Cerebellar cortex (tissue), 1 donor: ENCODE measurements at places on chromosomes 4 and X.

DNA sequence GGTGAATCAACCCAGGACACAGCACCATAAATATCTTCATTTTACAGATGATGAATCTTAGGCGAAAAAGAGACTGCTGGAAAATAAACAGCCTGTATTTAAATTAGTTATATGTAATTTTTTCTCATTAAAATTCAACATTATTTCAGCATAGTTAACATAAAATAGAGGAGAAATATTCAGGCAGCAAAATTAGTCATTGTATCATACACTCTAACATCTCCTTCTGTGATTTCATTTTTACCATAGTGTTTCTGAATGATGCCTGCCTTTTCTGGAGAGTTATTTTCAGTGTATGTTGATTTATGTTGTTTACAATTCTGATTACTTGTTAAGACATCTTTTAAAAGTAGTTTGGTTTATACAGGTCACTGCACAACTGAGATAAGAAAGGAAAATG is 82.3 kb upstream of the KCNIP4 start:
- DNase-seq, result peak; percentile 7

- DNase-seq, result no peak
Measured at GRCh38 chr4:159160242-159160641, 57.4 kb downstream of the RAPGEF2 start.

DNA sequence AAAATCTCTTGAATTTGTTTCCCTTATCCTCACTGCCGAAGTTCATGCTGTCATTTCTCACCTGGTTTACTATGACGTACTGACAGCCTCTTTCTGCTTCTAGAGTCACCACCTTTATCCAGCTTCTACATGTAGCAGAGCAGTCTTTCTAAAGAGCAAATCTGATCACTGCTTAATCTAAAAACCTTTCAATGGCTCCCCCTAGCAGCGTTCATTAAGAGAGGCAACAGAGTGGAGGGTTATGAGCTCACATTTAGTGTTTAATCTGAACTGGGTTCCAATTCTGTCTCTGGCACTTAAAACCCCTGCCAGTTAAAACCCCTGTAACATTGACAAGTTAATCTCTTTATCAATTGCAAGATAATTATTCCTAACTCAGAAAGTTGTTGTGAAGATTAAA is 4.4 kb downstream of the RBPJ start:
- DNase-seq, result peak; percentile 64

- DNase-seq, result no peak
Measured at GRCh38 chr4:13329963-13330362, 154.2 kb downstream of the RAB28 start.

- DNase-seq, result peak; percentile 24
Measured at GRCh38 chr4:2127609-2128332, 68.6 kb downstream of the NAT8L start.

- no peak for DNase-seq
Measured at GRCh38 chr4:41399231-41399630, 138.7 kb upstream of the LIMCH1 start.

DNA sequence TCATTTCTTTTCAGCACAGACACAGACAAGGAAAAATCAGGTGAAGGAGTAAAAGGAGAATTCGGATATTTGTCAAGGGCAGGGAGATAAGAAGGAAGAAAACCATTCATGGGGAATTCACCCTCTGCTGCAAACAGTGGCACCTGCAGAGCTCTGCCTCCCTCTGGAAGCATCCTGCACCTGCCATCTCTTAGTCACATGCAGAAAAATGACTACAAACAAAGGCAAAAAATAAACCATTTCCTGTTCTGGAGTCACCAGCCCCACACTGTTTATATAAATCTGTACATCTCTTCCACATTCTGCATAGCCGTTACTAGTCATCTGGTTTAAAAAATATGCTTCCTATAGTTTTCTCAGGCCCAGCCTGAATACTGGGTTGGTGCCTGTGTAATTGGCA is 205.3 kb downstream of the ARAP2 start:
- no peak for DNase-seq

- DNase-seq, result no peak
Measured at GRCh38 chr4:31929676-31930345, 1209.6 kb downstream of the PCDH7 start.

GRCh38 chr4:146232131-146232722 is 17.9 kb downstream of the REELD1 start:
- no peak for DNase-seq

DNA sequence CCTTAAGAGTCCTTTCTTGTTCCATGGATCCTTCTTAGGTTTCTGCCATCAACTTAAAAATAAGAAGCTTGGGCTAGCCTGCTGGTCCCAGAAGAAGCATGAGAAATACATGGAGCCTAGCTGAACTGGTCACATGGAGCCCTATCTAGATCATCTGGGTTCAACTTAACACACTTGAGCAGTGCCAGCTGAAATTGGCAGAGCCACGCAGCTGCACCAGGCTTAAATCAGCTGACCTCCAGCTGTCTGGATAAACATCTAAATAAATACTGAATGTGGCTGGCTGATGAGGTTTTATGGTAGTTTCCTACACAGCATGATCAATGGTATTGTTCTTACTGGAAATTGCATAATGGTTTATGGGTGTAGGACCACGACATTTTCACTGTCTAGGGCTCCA is 598.4 kb upstream of the FAM241A start:
- no peak for DNase-seq

GRCh38 chr4:62006108-62006507 is 806.0 kb downstream of the ADGRL3 start:
- no peak for DNase-seq

DNA sequence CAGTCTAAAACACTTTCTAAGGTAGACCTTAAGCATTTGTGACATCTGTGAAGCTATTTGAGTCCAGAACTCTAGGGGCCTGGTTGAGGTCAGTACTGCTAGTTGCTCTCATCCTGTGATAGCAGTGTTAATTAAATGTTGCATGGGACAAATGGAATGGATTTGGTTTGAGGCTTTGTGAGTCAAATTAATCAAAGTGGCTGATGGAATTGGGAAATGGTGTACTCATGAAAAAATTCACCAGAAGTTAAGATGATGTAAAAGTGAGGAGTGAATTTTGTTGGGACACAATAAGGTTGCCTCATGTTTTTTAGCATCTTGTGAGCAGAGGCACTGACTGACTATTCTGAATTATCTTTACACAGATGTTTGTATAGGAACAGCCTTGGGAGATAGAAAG is 99.2 kb upstream of the ARSJ start:
- DNase-seq, result no peak

DNA sequence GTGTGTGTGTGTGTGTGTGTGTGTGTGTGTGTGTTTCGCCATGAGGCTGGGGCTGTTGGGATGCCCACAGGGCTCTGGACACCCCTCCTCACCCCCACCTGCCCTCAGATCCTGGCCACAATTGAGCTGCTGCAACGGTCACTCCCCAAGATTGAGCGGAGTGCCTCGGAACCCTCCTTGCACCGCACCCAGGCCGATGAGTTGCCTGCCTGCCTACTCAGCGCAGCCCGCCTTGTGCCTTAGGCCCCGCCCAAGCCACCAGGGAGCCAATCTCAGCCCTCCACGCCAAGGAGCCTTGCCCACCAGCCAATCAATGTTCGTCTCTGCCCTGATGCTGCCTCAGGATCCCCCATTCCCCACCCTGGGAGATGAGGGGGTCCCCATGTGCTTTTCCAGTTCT is 10.2 kb downstream of the ARAF start:
- DNase-seq, result no peak

GRCh38 chr4:5398056-5398455 is 310.3 kb downstream of the EVC2 start:
- no peak for DNase-seq

GRCh38 chr4:180054291-180054690 is 2188.9 kb upstream of the TENM3 start:
- no peak for DNase-seq

GRCh38 chr4:123699880-123700771 is 303.5 kb downstream of the SPRY1 start:
- peak; percentile 19 for DNase-seq
